Bronchial epithelial cell (primary cell): ENCODE measurements at places on chromosomes 6 and 20. TPM values are rescaled to one million over a fixed set of nuclear protein-coding genes. Genes with fewer than 3 reads are reported as not detected.

DNA sequence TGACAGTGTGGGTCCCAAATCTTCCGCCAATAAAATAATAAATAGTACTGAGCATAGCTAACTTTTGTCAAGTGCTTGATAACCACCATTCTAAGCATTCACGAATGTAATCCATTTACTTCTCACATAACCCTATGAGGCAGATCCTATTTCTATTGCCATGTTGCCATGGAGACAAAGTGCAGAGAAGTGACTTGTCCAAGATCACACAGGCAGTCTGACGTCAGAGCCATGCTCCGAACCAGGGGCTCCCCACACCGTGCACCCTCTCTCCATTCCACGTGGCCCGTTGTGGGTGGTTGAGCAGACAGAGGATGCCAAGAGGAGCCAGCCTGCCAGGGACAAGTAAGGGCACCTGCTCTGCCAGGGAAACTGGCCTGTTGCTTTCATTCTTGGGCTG is 38.9 kb downstream of the CDH22 start:
- no peak for DNase-seq

- DNase-seq: no peak
These were observed 34.3 kb upstream of the QKI start for GRCh38 chr6:163380216-163380615.

GRCh38 chr6:49252901-49253300 is 210.2 kb downstream of the MMUT start:
- DNase-seq: peak; percentile 85

GRCh38 chr6:42782689-42783176 is 881 bp downstream of the BICRAL start:
- peak; percentile 68 for DNase-seq

Gene RIPOR3
- under 0.01 and 0.53 TPM in 2 replicates for total RNA-seq

Gene OCSTAMP
- total RNA-seq: not detected in 2 replicates
